M059J (cell line): ENCODE measurements at places on chromosomes 2 and 18.

DNA sequence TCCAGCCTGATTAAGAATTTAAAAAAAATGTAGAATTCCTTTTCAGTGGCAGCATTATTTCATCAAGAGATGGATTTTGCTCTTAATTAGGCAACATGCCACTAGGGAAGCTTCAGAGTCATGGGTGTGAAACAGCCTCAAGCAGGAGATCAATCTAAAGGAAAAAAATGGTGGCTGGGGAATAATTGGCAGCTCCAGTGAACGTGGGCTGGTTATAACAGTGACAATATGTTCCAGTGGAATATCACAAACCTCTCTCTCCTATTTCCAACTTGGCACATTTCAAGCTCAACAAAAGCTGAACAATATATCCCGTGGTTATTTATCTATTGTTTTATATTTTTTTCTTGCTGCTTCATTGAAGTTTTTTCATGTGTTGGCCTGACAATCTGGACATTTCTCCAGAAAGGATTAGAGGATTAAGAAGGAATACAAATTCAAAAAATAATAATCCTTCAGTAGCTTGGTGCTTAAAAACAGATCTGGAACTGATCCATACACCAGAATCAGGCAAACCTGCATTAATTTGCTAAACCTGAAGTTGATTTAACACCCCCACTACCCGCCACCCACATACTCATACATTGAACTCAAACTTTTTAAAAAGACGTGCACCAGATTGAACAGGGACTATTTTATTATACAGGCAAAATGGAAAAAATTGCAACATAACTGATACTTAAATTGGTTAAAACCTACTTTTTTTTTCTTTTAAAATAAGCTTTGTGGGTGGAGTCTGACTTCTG lies 255.9 kb upstream of the SPRED2 start:
- DNase-seq = no peak

- no peak for DNase-seq
Measured at GRCh38 chr2:143824791-143825190, 695.1 kb downstream of the ZEB2 start.

DNA sequence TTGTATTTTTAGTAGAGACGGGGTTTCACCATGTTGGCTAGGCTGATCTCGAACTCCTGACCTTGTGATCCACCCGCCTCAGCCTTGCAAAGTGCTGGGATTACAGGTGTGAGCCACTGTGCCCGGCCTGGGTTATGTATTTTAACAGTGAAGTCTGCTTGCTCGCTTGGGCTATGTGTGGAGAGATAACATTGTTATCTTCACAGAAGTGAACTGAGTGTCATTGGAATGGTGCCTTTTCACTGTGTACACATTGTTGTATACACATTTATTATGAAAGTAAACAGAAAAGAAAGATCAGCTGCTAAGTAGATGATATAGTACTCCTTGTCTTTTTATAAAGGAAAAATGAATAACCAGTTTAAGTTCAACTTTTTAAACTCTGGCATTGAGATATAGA lies 30.4 kb downstream of the RNF138 start:
- DNase-seq = no peak

DNA sequence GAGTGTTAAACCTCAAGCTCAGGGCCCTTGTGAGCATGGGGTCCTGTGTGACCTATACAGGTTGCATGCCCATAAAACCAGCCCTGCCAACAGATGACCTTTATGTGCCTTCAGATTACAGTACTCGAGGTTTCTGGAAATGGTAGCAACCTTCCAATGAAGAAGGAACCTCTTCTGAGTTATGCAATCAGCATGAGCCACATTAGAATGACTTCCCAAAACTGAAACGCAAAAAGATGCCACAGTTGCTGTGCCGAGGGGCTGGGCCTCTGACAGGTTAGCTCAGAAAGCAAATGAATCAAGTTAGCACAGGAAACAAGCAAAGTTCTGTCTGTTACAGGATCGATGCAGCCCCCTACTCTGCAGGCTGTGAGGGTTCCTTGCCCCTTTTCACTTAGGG lies 37.7 kb downstream of the TGFA start:
- DNase-seq = no peak

DNA sequence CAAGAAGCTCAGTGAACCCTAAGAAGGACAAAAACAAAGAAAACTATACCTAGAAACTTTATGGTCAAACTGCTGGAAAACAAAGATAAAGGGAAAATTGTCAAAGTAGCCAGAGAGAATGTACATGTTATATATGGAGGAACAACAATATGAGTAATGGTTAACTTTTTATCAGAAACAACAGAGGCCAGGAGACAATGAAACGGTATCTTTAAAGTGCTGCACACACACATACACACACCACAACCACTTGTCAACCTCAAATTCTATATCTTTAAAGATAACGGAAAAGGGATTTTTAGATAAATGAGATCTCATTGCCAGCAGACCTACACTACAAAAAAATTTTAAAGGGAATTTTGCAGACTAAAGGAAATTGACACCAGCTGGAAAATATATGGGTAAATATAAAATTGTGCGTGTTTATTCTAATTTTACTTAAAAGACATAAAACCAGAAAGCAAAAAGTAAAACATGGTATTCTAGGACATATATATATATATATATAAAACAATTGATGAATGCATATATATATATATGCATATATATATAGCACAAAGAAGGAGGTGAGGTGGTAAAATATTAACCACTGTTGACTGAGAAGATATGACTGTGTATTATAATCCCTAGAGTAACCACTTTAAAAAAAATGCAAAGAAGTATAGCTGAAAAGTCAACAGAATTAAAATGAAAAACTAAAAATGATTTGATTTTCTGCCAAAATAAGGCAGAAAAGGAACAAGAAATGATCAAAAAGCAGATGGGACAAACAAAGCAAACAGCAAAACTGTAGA lies 172.0 kb downstream of the SRBD1 start:
- no peak for DNase-seq

- DNase-seq = no peak
Measured at GRCh38 chr2:170335351-170335750, 157.4 kb downstream of the MYO3B start.

DNA sequence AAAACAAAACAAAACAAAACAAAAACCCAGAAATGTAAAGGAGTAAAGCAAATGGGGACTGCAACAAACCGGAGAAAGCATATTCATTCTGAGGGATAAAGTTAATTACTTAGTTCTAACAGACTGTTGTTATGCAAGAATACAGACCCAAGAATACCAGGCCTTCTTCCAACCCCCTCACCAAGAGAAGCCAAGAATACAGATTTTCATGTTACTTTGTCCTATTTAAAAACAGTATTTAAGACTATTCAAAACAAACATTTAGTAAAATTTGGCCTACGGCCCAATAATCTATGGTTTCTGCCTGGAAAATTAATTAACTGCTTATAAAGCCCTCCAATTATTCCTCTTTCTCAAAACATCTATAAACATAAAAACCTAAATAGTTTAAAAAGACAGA lies 91.4 kb downstream of the USP34 start:
- no peak for DNase-seq

DNA sequence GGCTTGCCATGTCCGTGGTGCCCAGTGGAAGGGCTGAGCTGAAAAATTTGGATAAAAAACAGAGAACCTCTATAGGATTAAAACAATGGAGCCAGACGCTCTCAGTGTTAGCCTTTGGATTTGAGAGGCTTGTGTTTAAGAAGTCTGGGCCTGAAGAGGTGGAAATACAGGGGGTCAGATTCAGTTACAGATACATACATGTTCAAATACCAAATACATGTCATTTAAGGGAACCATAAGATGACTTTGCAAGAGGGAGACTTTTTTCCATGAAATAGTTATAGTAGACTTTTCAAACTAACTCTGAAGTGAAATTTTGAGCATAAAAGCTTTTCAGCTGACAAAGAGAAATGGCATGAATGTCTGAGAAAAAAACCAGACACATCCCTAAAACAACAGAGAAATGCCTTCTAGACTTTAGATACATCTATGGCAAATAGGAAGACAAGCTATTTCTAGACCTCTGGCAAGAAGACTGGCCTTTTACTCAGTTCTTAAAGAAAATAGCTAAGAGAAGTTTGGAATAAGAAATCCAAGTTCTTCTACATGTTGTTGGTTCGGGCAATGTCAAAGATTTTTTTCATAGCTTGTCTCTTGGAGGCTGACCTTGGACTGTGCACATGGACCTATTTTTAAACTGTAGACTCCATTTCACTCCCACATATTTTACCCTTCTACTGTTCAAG lies 112.9 kb downstream of the LTBP1 start:
- DNase-seq = no peak

DNA sequence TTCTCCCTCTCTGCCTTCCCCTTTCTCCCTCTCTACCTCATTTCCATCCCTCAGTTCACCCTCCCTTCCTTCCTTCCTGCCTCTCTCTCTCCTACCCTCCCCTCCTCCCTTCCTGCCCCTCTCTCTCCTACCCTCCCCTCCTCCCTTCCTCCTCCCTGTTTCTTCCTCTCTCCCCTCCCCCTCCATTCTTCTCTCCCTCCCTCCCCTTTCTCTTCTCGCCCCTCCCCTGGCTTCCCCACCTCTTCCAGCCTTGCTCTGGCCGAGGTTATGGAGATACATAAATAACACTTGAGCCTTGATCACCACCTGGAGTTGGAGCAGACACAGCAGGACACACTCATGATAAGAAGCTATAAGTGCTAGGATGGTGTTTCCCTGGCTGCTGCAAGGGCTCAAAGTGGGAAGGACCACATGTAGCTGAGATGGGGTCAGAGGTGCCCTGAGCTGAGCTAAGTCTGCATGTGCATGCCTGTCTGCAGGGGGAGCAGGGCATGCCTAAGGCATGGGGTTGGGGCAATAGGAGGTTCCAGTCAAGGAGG lies 326.1 kb upstream of the HS6ST1 start:
- DNase-seq = no peak

DNA sequence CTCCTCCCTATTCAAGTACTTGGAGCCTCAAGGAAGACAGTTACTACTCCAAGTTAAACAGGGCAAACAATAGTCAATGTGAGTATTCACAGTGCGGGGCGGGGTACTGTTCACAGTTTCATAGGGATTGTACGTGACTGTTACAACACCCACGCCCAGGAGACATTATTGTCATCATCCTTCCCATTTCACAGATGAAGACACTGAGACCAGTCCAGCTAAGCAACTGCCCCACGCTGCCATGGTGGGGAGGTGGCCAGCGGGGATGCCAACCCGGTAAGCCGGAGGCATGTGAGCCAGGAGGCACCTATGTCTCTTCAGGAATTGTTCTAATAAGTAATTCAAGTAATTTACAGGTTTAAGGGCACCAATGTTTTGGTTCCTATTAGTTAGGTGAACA lies 982 bp downstream of the HJURP start:
- DNase-seq = no peak

GRCh38 chr2:64214281-64215115 lies 70.3 kb upstream of the PELI1 start:
- no peak for DNase-seq

DNA sequence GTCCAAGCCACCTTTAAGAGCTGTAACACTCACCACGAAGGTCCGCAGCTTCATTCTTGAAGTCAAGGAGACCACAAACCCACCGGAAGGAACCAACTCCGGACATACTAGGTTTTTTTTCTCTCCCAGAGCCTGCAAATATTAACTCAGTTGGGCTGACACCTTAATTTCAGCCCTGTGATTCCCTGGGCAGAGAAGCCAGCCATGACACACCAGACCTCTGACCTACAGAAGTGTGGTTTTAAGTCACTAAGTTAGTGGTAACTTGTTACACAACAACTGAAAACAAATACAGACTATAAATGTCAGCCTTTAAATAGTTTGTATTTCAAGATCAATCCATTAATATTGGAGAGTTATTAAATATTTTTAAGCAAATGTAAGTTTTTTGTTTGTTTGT lies 855.1 kb downstream of the TMEM182 start:
- DNase-seq = no peak

DNA sequence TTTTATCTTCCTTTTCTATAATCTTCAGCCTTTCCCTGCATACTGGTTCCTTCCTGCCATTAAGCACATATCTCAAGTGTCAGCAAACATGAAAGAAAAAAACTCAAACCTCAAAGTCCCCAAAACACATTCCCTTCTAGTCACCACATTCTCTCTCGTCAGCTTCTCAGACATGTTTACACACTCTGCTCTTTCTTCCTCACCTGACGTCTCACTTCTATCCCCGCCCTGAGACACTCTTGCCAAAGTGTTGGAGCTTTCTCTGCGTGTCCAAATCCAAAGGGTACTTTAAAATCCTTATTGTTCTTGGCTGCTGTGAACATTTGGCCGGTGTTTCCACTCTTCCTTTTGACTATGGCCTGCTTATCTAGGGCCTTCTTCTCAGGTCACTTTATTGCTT lies 47.9 kb downstream of the SOX11 start:
- DNase-seq = no peak

DNA sequence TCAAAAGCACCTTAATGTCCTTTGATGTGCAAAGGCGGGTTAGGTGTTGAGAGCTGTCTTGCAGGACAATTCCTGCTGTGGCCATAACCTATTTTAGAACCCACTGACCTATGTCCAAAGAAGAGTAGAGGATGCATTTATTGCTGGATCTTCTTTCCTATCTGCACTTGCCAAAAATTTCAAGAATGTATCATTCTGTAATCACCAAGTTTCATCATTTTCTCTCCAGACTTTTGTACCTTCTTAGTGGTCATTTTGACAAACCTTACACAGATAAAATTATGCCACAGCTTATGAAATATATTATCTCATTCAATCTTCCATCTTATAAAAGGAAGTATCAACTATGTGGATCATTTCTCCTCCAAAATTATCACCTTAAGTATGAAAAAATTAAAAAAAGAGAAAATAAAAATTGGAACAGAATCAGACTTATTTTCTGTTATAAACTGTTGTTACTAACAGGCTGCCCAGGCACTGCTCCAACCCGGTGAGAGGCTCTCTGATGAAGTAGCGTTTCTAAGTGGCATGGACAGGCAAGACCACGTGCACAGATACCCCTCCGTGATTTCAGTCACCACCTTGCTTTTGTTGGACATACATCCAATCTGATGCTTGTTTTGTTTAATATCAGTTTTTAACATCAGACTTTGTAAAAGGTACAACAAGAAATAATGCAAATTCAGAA lies 559.9 kb upstream of the ID2 start:
- DNase-seq = no peak

DNA sequence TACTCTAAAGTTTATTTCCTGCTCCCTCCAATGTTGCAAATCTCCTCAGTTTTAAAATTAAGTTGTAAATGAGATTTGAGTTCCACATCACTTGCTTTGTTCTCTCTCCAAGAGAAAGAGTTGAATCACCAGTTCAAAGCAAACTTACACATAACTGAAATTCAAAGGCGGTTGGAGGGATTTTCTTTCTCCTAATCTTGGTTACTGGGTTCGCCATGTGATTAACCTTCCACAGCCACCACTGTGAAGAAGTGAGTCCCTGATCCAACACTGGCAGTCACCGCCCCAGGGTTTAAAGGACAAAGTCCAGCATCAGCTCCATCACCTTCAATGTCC lies 247.1 kb downstream of the MYCN start:
- no peak for DNase-seq

DNA sequence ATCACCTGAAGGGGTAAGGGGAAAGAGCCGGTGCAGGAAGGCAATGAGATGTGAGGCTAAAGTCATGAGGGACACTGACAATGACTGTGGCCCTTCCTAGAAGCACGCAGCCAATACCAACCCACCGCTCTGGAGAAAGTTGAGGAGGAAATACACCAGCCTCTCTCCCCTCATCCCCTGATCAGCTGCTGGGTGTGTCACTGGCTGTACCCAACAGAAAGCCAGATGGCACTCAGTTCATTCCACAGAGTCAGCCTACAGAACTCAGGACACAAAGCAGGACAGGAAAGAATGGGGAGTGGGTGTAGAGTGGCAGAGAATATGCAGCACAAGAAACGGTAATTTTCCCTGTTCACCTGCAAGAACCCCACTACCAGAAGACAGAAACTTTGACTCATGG lies 29.7 kb downstream of the CCBE1 start:
- no peak for DNase-seq
